ENCODE measurements at places on chromosomes 7 and 10.

GRCh38 chr7:71627651-71628050 lies 495.7 kb downstream of the GALNT17 start:
- no peak for DNase-seq

- DNase-seq: no peak
Measured at GRCh38 chr10:48634198-48634983, 29.5 kb upstream of the ARHGAP22 start.

GRCh38 chr7:96075510-96076349 lies 246.2 kb downstream of the SLC25A13 start:
- peak; percentile 76 for DNase-seq

DNA sequence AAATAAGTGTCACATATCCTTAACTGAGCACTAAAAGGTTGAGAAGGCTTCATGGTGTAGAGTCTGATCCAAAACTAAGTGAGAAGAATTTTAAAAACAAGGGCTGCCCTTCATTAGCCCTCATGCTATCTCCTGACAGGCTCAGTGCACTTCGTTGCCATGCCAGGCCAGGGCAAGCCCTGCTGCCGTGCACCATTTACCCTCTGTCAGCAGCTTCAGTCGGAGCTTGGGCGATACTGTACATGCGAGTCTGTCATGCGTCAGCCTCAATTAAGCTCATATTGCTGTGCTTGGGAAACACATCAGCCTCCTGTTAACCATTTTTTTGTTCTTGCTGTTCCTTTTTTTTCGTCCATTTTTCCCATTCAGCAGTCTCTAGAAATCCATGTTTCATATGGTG lies 166.6 kb downstream of the VTI1A start:
- DNase-seq: no peak

- no peak for DNase-seq
Measured at GRCh38 chr10:74121368-74121767, 29.3 kb downstream of the AP3M1 start.

GRCh38 chr7:28002638-28003037 lies 178.0 kb downstream of the JAZF1 start:
- DNase-seq: no peak

DNA sequence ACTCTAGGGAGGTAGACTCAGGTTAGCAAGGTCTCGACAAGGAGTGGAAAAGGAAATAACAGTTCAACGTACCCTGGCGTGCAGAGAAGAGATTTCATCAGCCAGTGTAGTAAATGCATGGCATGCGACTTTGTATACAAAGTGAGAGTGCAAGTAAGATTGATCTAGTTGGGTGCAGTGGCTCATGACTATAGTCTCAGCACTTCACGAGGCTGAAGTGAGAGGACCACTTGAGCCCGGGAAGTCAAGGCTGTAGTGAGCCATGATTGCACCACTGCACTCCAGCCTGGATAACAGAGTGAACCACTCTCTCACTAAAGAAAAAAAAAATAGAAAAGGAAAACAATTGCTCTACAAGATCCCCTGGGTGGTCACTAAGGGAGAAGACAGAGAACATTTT lies 528.6 kb downstream of the SORCS1 start:
- no peak for DNase-seq

GRCh38 chr7:19930851-19931250 lies 157.4 kb upstream of the TMEM196 start:
- DNase-seq: no peak

- no peak for DNase-seq
Measured at GRCh38 chr10:28367413-28367812, 64.5 kb upstream of the MPP7 start.

DNA sequence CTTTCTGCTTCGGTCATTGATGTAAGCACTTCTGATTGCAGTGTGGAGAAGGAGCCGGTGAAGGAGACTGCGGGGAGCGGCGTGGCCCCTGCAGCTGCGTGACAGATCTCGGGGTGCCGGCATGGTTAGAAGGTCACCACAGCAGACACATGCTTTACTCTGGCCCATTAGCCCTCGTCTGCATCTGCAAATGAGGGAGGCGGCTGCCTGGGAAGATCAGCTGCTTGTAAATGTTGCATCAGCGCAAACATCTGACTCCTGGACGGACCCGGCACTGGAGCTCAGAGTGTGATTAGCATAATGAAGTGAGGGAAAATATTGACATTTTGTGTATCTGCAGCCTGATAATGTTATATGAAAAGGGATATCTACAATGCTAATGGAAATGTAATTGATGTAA lies 30.5 kb upstream of the MNX1 start:
- no peak for DNase-seq

Measured in NCI-H2081 treated with DMSO at 0.1 percent for 48 hours (cell line).